ENCODE measurements at places on chromosomes 7 and 10.

GRCh38 chr7:130418306-130418705 lies 22.5 kb downstream of the CEP41 start:
- DNase-seq: no peak

GRCh38 chr10:15241306-15241705 lies 72.8 kb upstream of the NMT2 start:
- DNase-seq: no peak

DNA sequence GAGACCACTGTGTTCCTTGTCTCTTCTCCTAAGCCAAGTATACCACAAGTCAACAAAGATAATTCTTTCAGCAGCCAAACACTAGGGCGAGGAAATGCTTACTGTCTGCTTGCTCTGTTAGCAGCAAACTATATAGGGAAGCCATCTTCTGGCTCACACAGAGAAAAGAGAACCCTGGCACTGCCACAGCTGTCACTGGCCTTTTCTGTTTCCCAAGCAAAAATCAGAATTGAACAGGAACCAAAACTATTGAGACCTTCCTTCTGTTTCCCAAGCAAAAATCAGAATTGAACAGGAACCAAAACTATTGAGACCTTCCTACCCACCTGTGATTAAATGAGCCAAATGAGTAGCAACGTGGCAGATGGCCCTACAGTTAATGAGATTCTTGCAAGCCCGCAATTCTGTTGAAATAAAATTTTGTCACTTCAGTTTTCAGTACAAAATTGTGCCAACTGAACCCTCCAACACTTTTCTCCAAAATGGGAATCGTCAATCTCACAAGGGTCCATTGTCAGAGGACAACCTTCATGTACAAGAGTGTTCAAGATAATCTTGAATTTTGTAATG lies 54.5 kb downstream of the LRRTM3 start:
- DNase-seq: no peak

GRCh38 chr7:87628780-87629569 lies 777 bp downstream of the RUNDC3B start:
- peak; percentile 4 for DNase-seq

- no peak for DNase-seq
Measured at GRCh38 chr10:3226960-3227744, 54.6 kb upstream of the PITRM1 start.

DNA sequence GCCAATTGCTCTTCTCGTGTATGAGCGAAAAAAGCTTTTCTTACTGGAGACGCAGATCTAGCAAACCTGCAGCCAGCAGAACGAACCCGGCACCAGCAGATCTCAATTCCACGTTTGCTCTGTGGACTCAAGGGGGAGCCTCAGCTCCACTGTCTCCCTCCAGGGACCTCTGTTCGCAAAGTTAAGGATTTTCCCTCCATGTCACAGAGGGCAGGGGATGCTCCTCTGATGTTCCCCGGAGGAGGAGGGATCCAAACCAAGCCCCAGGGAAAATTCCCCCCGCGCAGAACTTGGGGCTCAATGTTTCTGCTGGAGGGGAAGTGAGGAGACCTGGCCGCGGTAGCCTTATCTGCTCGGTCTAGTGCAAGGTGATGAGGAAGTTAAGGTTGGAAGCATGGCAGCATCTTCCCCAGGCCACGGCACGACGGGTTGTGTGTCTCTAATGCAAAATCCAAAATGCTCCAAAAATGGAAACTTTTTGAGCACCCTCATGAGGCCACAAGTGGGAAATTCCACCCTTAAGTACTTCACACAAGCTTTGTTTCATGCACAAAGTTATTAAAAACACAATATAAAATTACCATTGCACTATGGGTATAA lies 9.0 kb downstream of the IQCE start:
- no peak for DNase-seq

GRCh38 chr7:75536491-75536890 lies 44.4 kb downstream of the SPDYE5 start:
- DNase-seq: no peak
